ENCODE measurements at places on chromosomes 1 and 21. TPM values are rescaled to one million over a fixed set of nuclear protein-coding genes. Genes with fewer than 3 reads are reported as not detected.

Gene AKR7A2
- 36.9 TPM for total RNA-seq

Gene IVL
- not detected for total RNA-seq

Gene ETV3L
- not detected for total RNA-seq

Gene KRTAP19-3
- not detected for total RNA-seq

Gene LRRC53
- not detected for total RNA-seq

Gene ZNF697
- not detected for total RNA-seq

Gene AZIN2
- total RNA-seq = 5.9 TPM

Gene CTSS
- 241 TPM for total RNA-seq

Gene SLC45A1
- 0.61 TPM for total RNA-seq

Gene DEPDC1
- total RNA-seq = not detected

Gene PRAMEF5
- not detected for total RNA-seq

Gene TRIM67
- not detected for total RNA-seq

Gene ADAMTS5
- total RNA-seq = not detected

Gene DNM3
- 1.5 TPM for total RNA-seq

Gene TARBP1
- 36.0 TPM for total RNA-seq

Gene IL22RA1
- 0.10 TPM for total RNA-seq

Gene AADACL3
- not detected for total RNA-seq

Gene KCNH1
- total RNA-seq = not detected

Gene UTP11
- total RNA-seq = 16.8 TPM

Gene CALML6
- 2.0 TPM for total RNA-seq

Gene ESRRG
- not detected for total RNA-seq

Gene HIVEP3
- 6.3 TPM for total RNA-seq

Gene PGLYRP4
- not detected for total RNA-seq

Gene MMP23B
- 1.5 TPM for total RNA-seq

Gene ST6GALNAC5
- total RNA-seq = not detected

Gene NPHS2
- total RNA-seq = not detected

Gene UMODL1
- total RNA-seq = 0.36 TPM

Gene CCDC30
- total RNA-seq = 7.4 TPM

Gene ITPKB
- 99.9 TPM for total RNA-seq

Gene LRRC8B
- 11.7 TPM for total RNA-seq

Gene PIGC
- 28.8 TPM for total RNA-seq

Gene FCGR2B
- 144 TPM for total RNA-seq

Gene STUM
- total RNA-seq = 1.1 TPM

Gene PRCC
- total RNA-seq = 91.0 TPM

Gene APCS
- not detected for total RNA-seq

Gene SEC16B
- 0.10 TPM for total RNA-seq

Gene KRTAP19-2
- not detected for total RNA-seq

Gene POU3F1
- 3.8 TPM for total RNA-seq

Gene SLAMF9
- not detected for total RNA-seq

Gene PIK3R3
- 0.78 TPM for total RNA-seq

Gene SELP
- total RNA-seq = 0.87 TPM

Gene SPATA46
- total RNA-seq = not detected

Gene EPB41
- total RNA-seq = 186 TPM

Gene ROR1
- total RNA-seq = 16.3 TPM

Gene RNU1-3
- 4,541 TPM for total RNA-seq

Gene CFHR1
- not detected for total RNA-seq

Gene SPRR1A
- total RNA-seq = not detected

Gene FABP3
- total RNA-seq = not detected

Gene PTGFR
- total RNA-seq = not detected

Gene NGF
- total RNA-seq = not detected

Gene PAQR6
- total RNA-seq = 1.8 TPM

Gene PTPN7
- 16.0 TPM for total RNA-seq

Gene SLC44A5
- 2.8 TPM for total RNA-seq

Gene AP4B1
- total RNA-seq = 51.5 TPM

Gene RGS8
- total RNA-seq = not detected
